ENCODE measurements at places on chromosomes 11 and 22. TPM values are rescaled to one million over a fixed set of nuclear protein-coding genes. Genes with fewer than 3 reads are reported as not detected.
A peak's percentile ranks its signal among the peaks of the same experiment; 100 is the strongest.

ARVCF gene
- 21.2 TPM for total RNA-seq

- peaks cover 29% of the 10 kb centered on the region for H3K4me1 ChIP-seq
- DNase-seq: no peak
- H3K27ac ChIP-seq: peak overlapping the region; percentile 13
- no peaks in the 10 kb centered on the region for H3K36me3 ChIP-seq
- no peaks in the 10 kb centered on the region for H3K27me3 ChIP-seq
Observed at GRCh38 chr11:16896729-16897469, 117.3 kb downstream of the PLEKHA7 start.

GRCh38 chr11:106879832-106880546, 138.3 kb downstream of the GUCY1A2 start:
- H3K27ac ChIP-seq: no peak overlapping the region
- no peak overlapping the region for H3K4me3 ChIP-seq
- H3K4me1 ChIP-seq: no peaks in the 10 kb centered on the region
- no peaks in the 10 kb centered on the region for H3K36me3 ChIP-seq
- no peaks in the 10 kb centered on the region for H3K27me3 ChIP-seq
- no peak for DNase-seq

DNA sequence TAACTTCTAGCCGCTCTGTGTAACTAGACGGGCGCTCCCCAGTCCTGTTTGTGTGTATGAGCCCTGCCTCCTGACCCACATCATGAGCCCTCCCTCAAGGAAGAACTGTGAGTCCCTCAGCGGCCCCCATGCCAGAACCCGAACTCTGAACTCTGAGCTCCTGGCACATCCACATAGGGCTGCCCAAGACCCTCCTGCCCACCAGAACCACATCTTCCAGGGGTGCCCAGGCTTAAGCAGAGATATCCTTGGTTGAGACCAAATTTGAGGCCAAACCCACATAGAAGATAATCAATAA, 3.0 kb downstream of the TRIM29 start:
- no peak overlapping the region for H3K27ac ChIP-seq
- H3K4me1 ChIP-seq: no peaks in the 10 kb centered on the region

OVCH2 gene
- total RNA-seq: not detected

GRCh38 chr22:42930810-42931420, 73.8 kb upstream of the ARFGAP3 start:
- no peaks in the 10 kb centered on the region for H3K27me3 ChIP-seq
- H3K4me3 ChIP-seq: peak overlapping the region; percentile 25
- peaks cover 5% of the 10 kb centered on the region for H3K36me3 ChIP-seq
- H3K4me1 ChIP-seq: peaks cover 87% of the 10 kb centered on the region
- peak overlapping the region; percentile 93 for H3K27ac ChIP-seq

HNRNPUL2 gene
- 38.1 TPM for total RNA-seq
